ENCODE measurements at places on chromosomes 12 and 14.

DNA sequence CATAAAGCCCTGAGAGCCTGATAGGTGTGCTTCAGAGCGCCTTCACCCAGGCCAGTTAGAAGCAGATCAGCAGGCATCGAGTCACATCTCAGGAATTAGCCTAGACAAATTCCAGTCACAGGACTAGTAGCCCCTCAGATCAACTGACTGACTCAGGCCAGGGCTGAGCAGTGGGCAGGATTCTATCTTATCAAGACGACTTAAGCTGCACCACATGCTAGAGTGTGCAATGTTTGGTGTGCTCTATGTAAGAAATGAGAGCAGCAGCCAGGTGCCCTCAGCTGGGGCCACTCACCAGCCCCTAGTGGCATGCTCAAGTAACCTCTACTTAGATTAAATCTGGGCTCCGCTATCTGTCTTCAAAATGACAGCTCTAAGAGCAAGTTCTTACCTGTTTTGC, 19.7 kb upstream of the NGB start:
- no peak for DNase-seq

DNA sequence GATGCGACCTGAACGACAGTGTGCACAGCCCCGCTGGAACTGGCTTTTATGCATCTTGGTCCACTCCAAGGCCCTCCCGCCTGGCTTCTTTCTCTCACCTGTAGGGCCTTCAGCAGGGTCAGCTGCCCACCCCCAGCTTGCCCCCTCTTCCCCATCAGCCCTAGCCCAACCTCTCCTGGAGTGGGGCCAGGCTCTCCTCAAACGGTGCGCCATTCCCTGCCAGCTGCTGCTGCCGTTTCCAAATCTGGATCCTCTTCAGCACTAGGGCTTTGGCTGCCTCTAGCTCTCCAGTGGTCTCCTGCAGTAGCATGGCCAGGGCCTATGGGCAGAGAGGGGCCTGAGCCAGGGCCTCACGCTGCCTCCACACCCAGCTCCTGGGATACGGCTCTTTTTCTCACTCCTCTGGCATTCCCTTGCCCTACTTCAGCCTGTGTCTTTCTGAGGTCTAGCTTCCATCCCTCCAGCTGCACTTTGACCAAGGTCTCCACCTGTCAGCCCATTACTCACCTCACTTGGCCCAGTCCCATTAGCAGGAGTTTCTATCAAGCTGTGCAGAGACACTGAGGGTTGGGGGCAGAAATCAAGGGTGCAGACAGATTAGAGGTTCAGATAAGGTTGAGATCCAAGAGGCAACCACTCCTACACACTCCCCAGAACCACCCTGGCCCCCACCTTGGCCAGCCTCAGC, 5.0 kb downstream of the STAT6 start:
- no peak for DNase-seq

DNA sequence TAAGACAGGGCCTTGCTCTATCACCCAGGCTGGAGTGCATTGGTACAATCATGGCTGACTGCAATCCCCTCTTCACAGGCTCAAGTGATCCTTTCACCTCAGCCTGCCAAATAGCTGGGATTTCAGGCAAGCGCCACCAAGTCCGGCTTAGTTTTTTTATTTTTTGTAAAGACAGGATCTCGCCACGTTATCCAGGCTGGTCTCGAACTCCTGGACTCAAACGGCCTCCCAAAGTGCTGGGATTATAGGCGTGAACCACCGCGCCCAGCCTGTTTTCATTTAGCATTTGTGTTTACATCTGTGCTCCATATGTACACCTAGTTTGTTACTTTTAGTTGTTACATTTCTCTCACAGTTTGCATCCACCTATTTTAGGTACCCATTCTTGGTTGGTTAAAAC, 32.5 kb upstream of the LIMA1 start:
- DNase-seq, result no peak

DNA sequence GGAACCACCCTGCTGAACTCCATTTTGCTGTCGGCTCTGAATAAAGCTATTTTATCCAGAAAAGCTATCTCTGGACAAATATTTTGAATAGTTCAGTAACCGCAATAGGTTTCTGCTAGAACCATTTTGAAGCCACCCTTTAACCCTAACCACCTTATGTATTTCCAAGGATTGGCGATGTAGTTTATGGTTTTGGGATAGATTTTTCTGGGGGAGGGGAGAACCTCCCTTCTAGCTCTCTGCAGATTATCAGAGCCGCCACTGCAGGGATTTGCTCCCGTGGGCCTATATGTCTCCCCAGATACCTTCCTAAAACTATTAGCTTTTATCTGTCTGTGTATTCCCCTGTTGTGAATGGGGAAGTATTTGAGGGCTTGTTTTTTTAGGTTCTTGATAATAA, 1.8 kb upstream of the TUBA1B start:
- no peak for DNase-seq

- no peak for DNase-seq
These were observed 66.8 kb downstream of the VWF start for GRCh38 chr12:6057700-6058099.
